ENCODE measurements at places on chromosomes 7 and 10.
A peak's percentile ranks its signal among the peaks of the same experiment; 100 is the strongest.

DNA sequence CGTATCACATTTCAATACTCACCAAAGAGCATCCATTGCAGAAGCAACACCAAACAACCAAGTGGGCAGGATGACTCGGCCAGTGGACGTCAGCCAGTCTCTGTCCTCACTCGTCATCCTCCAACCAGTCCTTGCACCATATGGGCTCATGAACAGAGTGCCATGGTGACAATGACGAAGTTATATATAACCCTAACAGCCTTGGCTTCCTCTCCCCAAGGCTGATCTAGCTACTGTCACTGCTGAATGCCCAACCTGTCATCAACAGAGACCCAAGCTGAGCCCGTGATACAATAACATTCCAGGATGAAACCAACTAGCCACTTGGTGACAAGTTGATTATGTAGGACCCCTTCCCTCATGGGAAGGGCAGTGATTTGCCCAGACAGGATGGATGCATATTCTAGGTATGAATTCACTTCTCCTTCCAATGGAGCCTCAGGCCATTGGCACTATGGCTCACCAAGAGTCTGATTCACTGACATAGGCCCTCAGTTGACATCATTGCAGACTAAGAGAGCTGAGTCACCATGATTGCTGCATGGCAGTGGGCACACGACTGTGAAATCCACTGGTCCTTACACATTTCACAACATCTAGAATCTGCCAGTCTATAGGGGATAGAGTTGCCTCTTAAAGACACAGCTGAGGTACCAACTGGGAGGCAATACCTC lies 26.3 kb upstream of the PPIF start:
- no peak for DNase-seq

- DNase-seq: peak; percentile 22
These were observed 4.4 kb downstream of the SMIM30 start for GRCh38 chr7:113113912-113114311.

DNA sequence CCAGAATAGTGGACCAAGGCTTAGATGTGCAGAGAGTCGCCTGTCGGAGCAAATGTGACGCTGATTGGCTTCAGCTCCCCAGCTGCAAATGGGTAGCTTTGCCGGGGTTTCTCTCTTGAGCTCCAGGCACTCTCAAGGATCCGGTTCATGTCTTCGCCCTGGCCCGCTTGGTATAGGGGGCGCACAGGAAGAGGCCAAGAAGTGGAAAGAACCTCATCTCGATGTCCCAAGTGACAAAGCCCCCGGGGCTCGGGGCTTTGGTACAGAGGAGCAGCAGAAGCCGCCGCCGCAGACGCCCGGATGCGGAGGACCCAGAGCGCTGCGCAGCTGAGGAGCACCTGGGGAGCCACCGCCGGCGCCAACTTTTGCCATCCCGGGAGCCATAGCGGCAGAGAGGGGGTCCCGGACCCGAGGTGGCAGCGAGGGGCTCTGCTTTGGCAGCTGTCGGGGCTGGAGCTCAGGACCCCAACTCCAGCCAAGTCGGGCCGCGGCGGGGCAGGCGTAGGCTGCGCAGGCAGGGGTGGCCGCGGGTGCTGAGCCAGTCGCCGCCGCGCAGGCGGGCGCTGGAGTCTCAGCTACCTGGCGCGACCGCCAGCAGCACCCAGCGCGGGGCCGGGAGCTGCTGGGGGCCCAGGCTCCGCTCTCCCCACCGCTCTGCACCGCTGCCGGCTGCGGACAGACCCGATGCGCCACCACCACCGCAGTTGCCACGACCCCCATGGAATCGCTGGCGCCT lies 466.6 kb downstream of the XPNPEP1 start:
- DNase-seq: no peak

DNA sequence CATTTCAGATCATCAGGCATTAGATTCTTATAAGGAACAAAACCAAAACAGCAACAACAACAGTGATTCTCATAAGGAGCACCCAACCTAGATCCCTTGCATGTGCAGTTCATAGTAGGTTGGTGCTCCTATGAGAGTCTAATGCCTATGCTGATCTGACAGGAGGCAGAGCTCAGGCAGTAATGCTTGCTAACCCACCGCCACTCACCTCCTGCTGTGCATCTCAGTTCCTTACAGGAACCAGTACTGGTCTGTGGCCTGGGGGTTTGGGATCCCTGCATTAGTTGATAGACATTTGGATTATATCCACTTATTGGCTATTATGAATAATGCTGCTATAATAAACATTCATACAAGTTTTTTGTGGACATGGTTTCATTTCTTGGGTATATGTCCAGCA lies 14.0 kb downstream of the MKLN1 start:
- DNase-seq: no peak

DNA sequence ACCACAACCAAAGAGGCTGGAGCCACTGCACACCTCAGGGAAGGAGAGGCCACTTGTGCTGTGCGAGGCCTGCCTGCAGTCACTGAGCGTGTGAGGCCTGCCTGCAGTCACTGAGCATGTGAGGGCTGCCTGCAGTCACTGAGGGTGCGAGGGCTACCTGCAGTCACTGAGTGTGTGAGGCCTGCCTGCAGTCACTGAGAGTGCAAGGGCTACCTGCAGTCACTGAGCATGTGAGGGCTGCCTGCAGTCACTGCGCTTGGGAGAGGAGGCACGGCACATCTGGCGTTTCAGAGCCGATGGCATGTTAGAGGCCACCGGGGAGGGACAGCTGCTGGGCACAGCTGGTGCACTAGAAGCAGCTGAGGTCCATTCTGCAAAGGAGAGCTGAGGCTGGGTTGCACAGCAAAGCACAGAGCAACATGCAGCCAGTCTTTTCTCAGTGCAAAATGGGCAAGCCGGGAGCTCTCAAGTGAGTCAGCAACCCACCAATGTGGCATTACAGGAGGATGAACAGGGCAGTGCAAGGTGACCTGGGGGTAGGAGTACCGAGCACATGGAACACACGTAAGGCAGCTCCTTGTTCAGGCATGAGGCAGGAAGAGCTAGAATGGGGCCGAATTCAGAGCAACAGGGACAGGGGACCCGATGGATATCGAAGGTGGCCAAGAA lies 540.1 kb downstream of the PTPRN2 start:
- no peak for DNase-seq

GRCh38 chr10:113879691-113880090 lies 25.2 kb downstream of the NHLRC2 start:
- DNase-seq: no peak

DNA sequence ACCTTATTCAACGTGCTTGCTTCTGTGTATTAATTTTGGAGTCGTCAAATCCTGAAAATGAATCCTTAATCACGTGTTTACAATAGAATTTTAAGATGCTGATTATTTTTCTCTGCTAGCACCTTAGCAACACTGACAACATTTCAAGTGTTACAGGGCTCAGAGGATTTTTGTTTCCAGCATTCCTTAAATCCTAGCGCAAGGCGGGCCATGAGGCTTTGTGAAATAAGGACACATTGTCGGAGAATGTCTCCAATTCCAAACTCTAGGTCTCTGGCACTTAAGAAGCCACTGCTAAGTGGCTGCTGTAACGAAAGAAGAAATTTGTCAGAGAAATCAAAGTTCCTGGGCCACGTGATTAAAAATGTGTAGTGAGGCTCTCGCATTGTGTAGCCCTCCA lies 390.9 kb upstream of the CELF2 start:
- DNase-seq: no peak

- no peak for DNase-seq
These were observed 46.9 kb upstream of the STK17A start for GRCh38 chr7:43535810-43536585.

- DNase-seq: no peak
These were observed 321.2 kb downstream of the FRMD4A start for GRCh38 chr10:14009371-14010100.

GRCh38 chr10:25849268-25849667 lies 84.8 kb upstream of the MYO3A start:
- DNase-seq: no peak

- no peak for DNase-seq
These were observed 97.3 kb upstream of the COL1A2 start for GRCh38 chr7:94297397-94297838.

DNA sequence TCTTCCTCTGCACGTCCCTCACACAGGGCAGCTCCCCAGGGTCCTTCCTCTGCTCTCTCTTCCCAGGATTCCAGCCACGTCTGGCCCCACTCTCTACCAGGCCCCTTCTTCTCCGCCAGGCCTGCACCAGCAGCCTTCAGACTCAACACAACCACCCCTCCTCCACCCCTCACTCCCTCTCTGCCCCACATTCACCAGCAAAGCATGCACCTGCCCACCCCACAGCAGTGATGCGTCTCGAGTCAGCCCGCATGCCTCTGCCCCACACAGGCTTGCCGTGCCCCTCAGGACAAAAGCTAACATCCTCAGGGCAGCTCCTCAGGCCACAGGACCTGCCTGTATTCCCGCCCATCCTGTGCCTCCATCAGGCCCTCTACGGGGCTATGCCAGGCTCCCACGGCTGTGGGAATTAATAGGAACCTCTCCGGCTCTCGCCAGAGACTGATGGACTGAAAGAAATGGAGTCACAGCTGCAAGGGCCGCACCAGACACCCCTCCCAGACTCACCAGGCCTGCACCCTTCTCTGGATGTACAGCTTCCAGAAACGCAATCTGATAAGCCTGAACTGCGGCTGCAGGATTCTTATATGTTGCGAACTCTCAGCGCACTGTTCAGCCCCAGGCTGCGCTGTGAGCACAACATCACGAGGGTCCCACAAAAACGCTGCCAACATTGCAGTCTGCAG lies 100.1 kb downstream of the CYTH3 start:
- peak; percentile 83 for DNase-seq

DNA sequence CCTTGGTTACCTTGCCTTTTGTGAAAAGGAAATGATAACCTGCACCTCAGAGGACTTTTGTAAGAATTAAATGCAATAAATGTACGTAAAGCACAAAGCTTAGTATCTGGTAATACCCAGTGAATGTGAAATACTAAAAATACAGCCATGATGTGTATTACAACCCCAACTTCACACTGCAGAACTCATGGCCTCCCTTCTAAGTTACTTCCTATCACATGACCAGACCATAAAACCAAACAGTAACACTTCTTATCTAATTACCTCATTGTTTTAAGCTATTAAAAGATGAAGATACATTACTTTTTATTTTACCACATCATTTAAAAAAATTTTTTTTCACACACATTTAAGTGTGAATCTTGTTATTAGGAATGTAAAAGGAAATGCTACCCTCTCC lies 29.0 kb downstream of the VPS41 start:
- no peak for DNase-seq

GRCh38 chr10:13236638-13237037 lies 2.5 kb upstream of the UCMA start:
- no peak for DNase-seq

GRCh38 chr7:65749518-65749917 lies 123.4 kb upstream of the VKORC1L1 start:
- no peak for DNase-seq

GRCh38 chr7:135888740-135889139 lies 88.4 kb downstream of the MTPN start:
- no peak for DNase-seq

- no peak for DNase-seq
These were observed 80.6 kb downstream of the ETV1 start for GRCh38 chr7:13908667-13909397.

- no peak for DNase-seq
These were observed 77.0 kb upstream of the FAM20C start for GRCh38 chr7:115274-115911.

DNA sequence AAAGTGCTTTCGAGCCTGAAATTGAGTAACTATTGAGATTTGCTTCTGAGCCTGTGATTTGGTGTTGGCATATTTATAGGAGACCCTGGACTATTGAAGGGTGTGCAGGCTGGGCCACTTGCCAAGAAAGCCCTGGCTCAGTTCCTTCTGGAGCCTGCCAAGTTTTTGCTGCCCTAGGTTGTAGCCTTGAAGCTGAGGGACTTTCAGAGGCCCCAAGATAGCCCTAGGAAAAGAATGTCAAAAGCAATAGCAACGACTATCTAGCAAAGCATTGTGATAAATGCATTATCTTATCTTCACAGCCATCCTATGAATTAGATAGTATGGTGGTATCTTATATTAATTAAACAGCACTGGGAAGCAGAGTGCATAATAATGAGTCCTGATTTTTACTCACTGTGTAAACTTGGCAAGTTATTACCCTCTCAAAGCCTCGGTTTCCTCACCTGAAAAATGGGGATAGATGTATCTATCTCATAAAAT lies 473.7 kb upstream of the PODXL start:
- DNase-seq: peak; percentile 70

DNA sequence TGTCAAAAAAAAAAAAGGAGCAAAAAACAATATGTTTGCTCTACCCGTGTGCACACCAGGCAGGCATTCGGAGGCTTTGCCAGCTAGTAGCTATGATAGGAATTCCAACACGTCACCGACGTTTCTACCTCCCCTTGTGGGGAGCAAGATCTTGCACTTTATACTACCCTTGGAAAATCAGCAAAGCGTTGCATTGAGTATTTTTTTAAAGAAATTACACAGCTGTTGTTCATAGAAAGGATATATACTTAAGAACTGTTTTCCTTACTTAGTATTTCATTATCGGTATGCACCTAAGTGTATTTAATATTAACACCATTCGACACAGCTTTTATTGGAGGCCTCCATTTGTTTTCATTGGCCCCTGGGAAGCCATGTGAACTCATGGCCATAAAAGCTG lies 159.9 kb upstream of the MGMT start:
- no peak for DNase-seq

- DNase-seq: no peak
These were observed 181.7 kb downstream of the TCF7L2 start for GRCh38 chr10:113131613-113132261.

- peak; percentile 32 for DNase-seq
These were observed at the start of gene ECHDC3 for GRCh38 chr10:11742009-11742778. TSS of gene ECHDC3 (plus strand) at chr10:11742382. CDS start at chr10:11742577, 195 bp downstream.

- DNase-seq: no peak
These were observed 63.5 kb downstream of the SAMD9 start for GRCh38 chr7:93053949-93054943.

DNA sequence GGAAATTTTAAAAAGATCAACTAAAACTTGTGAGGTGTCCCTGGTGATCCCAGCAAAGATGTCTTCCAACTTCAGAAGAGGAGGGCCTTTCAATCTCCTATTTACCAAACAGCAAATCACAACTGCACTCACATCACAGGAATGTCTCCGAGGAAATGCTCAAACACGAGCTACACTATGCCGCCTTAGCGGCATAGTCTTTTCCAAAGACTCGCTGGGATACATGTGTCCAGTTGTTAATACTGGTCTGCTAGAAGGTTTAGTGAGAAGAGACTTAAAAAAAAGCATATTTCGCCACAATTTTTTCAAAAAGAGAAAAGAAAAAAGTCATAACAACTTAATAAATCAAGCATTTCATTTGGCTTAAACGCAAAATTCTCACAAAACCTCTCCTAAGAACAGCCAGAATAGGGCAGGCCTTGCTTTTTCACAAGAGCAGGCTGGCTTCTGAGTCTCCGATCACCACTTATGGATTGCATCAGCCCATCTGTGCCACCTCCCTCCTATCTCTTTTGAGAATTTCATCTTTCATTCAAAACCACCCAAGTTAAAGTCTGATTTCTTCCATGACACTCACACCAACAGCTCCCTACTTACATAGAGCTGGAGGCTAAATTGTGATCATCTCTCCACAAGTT lies 66.1 kb downstream of the GNA12 start:
- DNase-seq: no peak

GRCh38 chr10:15227611-15228372 lies 59.3 kb upstream of the NMT2 start:
- no peak for DNase-seq

Data from BE2C (cell line).